EL (cell line): ENCODE measurements at places on chromosomes 13 and 19.

GRCh38 chr19:11710313-11710712 lies 28.4 kb downstream of the ZNF823 start:
- DNase-seq = no peak

GRCh38 chr19:48628486-48629296 lies 8.5 kb downstream of the DBP start:
- no peak for DNase-seq

DNA sequence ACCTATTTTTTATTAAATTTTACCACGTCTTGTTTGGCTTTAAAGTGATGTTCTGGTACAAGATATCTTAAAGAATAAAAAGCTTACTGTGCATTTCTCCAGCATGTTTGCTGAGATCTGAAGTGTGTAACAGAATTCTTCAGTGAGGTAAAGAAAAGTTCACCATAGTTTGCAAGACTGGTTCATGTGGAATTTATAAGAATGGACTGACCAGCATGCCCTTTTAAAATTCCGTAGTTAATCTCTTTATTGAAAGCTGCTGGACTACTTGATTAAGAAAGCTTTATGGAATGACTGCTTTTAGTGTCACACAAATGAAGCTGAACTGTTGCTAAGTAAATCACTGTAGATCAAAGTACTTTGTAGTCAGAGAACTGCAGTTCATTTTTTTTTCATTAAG lies 119.2 kb downstream of the GPC6 start:
- no peak for DNase-seq

DNA sequence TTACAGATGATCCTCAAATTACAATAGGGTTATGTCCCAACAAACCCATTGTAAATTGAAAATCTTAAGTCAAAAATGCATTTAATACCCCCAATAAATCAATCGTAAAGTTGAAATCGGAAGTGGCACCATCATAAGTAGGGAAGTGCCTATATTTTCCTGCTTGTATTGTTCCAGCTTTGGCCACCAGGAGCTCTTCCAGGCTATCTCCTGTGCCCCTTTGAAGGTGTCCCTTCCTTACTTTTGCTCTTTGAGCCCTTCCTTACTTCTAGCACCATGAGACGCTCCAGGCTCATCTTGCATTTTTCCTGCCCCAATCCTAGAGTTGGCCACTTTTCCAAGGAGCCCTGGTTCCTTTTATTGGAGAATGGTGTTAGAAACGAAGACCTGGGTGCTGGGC lies 163.0 kb upstream of the TSC22D1 start:
- no peak for DNase-seq

DNA sequence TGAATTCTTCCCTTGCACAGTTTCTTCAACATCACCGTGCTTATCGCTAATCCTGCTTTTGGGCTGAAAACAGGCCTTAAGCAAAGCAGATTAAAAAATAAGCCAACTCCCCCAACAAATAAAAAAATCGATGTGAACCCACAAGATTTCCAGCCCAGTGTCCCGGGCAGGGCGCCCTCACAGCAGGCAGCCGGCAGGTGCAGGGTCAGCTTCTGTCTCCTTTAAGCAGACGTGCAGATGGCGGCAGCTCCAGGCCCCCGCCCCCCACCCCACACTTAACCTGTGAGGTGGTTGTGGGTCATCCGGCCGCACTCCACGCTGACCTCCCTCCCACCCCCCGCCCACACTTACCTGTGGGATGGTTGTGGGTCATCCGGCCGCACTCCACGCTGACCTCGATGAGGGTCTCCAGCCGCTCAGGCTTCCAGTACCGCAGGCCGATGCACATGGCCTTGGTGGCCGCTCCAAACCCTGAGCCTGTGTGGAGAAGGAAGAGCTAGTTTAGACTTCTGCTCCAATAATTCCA lies 19.8 kb downstream of the ADPRHL1 start:
- DNase-seq = no peak

GRCh38 chr19:17105556-17105955 lies 30.0 kb downstream of the MYO9B start:
- DNase-seq = no peak

- no peak for DNase-seq
These were observed 86.4 kb downstream of the EFNB2 start for GRCh38 chr13:106449096-106449495.

- DNase-seq = peak; percentile 60
These were observed 24.8 kb downstream of the ZNF473 start for GRCh38 chr19:50050406-50051227.

- DNase-seq = no peak
These were observed 26.3 kb upstream of the KL start for GRCh38 chr13:32989942-32990341.

GRCh38 chr13:99374994-99375737 lies 68.0 kb upstream of the GPR183 start:
- no peak for DNase-seq

DNA sequence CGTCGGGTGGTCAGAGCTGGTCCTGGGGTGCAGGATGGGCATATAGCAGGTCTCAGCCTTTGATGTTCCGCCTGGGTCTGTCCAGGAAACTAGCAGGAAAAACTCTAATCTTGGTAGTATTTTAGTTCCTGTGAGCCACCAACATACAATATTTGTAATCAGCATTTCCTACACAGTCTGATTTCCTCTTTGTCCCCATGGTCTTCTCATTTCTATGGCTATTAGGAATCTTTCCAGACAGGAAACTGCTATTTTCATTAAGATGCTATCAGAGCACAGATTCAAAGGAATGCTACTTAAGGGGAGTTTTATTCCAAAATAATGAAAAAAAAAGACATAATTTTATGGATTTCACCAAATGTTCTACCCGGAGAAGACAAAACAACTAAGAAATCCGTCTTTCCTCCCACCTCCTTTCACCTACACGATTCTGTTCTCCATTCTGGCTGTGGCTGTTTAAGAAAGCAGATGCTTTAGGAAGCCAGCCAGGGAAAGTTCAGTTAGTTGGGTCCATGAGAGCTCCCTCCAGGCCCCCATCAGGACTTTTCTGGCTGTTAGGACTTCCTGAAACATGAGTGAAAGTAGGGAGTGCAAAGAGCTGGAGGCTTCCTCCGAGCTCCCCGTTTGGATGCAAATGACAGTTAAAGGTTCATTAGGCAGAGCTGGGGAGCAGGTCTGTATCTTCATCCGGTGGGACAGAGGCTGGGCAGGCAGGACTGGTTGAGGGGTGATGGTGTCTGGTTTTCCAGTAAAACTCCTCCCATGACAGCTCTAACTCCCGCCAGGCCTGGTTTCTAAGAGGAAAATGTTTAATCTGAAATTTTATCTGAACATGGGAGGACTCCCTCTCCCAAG lies 36.3 kb downstream of the SHISA2 start:
- no peak for DNase-seq

DNA sequence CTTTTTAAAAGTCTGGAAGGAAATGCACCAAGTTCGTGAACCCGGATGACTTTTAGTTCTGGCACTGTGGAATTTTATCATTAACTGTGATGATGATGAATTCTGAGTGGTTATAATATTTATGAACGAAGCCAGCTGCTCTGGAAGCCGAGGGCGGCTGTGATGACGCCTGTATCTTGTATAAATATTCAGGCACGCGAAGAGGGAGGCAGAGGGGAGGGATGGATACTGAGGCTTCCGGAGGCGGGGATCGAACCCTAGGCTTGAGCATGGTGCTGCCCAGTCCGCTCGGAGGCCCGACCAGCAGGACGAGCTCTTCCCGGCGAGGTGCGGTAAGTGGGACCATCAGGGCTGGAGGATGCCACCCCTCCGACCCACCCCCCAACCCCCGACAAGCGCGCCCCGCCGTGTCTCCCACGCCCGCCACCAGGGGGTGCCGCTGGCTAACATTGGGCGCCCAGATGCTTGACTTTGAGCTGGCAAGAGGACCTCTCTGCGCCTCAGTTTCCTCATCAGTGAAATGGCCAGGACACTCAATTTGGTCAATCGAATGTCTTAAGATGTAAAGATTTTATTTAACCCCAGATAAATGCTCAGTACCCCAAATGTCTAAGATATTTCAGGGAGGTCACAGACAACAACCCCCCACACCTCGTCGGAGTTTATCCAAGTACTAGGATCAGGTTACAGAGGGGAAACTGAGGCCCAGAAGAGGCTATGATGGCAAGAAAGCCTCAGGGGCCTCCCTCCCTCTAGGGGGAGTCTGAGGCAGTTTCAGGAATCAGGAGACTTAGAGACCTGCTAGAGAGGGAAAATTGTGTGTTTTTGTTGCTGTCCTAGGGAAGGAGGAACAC lies 4.5 kb upstream of the RAB3A start:
- DNase-seq = peak; percentile 83

GRCh38 chr13:37657134-37657533 lies 58.6 kb upstream of the POSTN start:
- peak; percentile 81 for DNase-seq

DNA sequence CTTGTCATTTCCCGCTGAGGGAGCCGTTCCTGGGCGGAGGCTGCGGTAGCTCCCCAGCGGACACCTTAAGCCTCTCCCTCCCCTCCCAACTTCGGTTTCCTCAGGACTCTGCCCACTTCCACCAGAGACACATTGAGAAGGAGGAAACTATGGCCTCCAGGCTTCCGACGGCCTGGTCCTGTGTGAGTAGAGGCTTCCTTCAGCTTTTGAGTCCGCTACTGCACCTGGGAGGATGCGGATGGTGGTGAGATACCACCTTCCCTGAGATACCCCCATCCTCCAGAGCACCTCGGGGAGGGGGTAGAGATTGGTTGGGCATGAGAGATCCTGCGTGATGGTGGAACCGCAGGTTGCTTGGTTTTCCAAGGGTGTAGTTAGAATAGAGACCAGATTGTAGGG lies 955 bp downstream of the ZNF274 start:
- DNase-seq = no peak

DNA sequence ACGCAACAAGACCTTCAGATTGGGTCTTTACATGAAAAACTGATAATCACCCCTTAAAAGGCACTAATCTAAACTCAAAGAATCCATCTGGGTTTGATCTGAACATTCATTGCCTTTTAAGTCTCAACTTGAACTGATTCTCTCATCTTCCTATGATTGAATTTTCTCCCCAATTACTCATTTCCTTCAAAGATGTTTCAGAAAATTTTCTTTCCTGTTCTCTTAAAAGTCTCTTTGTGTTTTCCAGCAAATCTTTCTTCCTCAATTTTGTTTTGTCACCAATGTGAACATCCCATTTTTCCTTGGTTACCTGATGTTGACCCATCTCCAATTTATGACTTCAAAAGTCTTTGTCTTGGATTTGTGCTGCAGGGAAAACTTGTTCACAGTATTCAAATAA lies 234.3 kb downstream of the DACH1 start:
- no peak for DNase-seq

GRCh38 chr13:108451121-108451520 lies 178.3 kb upstream of the MYO16 start:
- no peak for DNase-seq

DNA sequence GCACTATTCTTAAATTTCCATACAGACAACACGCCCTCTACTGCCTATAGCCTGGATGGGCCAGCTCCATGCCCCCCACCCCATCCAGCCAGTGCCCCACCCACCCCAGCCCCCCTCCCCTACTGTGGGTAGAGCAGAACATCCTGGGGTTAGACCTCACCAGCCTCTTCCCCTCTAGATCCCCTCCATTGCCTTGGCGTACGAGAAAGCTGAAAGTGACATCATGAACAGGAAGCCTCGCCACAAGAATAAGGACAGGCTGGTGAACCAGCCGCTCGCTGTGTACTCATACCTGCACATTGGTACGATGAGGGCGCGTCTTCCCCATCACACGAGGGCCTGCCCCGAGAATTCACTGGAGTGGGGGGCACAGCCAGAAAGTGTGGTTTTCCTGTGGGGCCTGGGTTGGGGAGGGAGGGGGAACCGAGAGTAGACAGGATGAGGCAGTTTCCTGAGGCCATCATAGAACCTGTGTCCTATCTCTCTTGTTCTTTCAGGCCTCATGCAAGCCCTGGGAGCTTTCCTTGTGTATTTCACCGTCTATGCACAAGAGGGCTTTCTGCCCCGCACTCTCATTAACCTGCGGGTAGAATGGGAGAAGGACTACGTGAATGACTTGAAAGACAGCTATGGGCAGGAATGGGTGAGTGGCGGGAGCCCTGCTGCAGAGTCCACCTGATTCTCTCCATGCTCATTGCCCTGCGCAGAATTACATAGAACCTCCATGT lies 29.1 kb downstream of the ATP12A start:
- DNase-seq = no peak
